D721Med (cell line): ENCODE measurements at places on chromosomes 3 and 15.

- DNase-seq, result no peak
Measured at GRCh38 chr3:18648868-18649462, 223.8 kb upstream of the SATB1 start.

DNA sequence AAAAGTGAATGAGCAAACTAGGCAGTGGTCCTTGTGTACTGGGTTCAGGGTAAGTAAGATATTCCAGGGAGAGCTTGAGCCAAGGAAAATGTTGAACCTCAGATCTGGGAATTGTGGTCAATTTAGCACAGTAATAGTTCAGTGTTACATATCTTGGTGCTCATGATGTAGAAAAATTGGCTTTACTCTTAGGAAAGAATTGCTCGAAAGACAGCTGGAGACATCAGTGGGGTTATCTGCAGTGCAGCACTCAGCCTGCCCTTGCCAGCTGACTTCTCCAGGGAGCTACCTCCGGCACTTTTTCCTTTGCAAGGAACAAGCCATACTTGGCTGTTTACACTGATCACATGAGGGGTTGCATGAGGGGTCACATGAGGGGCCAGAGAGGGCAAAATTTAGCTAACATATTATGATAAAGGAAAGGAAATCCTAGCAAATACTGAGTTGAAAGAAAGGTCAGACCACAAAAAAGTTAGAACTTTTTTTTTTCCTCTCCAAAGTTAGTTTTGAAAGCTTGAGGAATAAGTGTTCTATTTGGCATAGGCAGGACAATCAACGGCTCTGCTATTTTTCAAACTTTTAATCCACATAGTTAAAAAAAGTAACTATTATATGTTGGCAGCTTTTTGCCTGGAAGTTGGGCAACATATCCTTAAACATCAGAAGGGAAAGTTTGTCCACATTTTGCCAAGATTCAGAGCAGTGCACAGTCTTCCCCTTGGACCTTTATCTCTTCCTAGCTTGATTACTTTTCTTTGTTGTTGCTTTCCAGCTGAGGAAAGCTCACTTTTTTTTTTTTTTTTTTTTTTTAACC is 92.4 kb downstream of the COL6A6 start:
- no peak for DNase-seq

DNA sequence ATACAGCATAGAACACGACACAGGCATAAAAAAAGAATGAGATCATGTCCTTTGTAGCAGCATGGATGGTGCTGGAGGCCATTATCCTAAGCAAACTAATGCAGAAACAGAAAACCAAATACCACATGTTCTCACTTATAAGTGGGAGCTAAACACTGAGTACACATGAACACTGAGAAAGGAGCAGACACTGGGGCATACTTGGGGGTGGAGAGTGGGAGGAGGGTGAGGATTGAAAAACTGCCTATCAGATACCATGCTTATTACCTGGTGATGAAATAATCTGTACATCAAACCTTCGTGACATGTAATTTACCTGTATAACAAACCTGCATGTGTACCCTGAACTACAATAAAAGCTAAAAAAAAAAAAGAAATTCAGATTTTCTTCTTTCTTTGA is 100.4 kb downstream of the PPM1L start:
- no peak for DNase-seq

- no peak for DNase-seq
Measured at GRCh38 chr3:134917631-134918030, 122.6 kb downstream of the EPHB1 start.

- DNase-seq, result no peak
Measured at GRCh38 chr3:51373658-51374421, 11.3 kb upstream of the MANF start.

- no peak for DNase-seq
Measured at GRCh38 chr3:171307046-171307585, 153.1 kb downstream of the TNIK start.

- no peak for DNase-seq
Measured at GRCh38 chr3:111045564-111045963, 26.1 kb upstream of the NECTIN3 start.

DNA sequence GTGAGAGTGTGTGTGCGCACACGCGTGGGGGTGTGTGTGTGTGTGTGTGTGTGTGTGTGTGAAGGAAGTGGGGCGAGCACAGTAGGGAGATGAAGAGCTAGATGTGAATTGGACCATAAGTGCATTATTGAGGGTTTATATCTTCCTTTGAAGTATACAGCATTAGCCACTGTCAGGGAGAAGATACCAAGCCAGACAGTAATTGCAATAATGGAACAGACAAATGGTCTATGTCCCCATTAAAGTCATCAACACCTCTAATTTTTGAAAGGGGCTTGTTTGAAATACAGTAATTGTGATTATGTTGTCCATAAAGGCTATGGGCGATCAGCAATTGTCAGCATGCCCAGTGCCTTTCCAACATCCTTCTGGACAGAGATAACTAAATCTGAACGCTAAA is 429.2 kb upstream of the NR2F2 start:
- DNase-seq, result no peak

GRCh38 chr3:183818706-183819624 is 6.4 kb downstream of the MAP6D1 start:
- no peak for DNase-seq

- no peak for DNase-seq
Measured at GRCh38 chr3:127250032-127250431, 37.8 kb downstream of the PRR20G start.

GRCh38 chr15:99738021-99738847 is 5.0 kb upstream of the LYSMD4 start:
- DNase-seq, result no peak

DNA sequence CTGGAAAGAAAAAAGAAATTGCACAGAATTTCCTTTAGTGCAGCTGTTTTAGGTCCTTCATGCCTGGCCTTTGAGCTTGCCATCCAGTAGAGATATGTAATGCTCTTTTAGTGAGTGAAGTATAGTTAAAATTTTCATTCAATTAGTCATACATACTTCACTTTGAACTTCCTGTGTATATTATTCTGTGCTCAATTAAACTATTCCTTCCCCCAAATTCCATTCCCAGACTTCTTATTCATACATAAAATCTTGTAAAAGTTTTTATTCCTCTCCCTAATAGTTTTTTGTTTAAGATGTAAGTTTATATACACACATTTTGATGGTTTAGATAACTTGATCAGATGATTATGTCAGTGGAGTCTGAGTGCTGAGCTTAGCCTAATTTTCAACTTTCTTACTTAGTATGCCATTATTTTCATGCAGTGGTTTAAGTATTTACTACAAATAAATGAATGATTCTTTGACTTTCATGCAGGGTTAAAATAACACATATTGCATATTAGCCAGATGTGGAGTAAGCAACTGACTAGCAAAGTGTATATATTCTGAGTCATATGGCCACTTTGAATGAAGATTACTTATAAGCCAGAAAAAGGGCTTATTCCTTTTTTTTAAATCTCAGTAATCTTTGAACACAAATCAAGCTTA is 42.5 kb upstream of the ABHD10 start:
- no peak for DNase-seq

GRCh38 chr3:55159711-55160110 is 231.9 kb upstream of the LRTM1 start:
- no peak for DNase-seq

- DNase-seq, result no peak
Measured at GRCh38 chr15:81812456-81812855, 233.4 kb downstream of the MEX3B start.

- DNase-seq, result no peak
Measured at GRCh38 chr15:72237853-72238224, 6.8 kb upstream of the PKM start.

DNA sequence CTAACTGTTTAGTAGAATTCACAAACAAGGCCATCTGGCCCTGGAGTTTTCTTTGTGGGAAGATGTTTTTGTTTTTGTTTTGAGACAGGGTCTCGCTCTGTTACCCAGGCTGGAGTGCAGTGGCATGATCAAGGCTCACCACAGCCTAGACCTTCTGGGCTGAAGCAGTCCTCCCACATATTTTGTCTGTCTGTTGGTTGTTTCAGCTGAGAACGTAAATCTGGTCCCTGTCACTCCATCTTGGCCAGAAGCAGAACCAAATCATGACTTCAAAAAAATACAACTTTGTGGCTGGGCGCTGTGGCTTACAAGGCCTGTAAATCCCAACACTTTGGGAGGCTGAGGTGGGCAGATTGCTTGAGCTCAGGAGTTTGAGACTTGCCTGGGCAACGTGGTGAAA is 27.1 kb downstream of the MRAS start:
- no peak for DNase-seq

- DNase-seq, result no peak
Measured at GRCh38 chr3:9467451-9467850, 70.0 kb downstream of the SETD5 start.

DNA sequence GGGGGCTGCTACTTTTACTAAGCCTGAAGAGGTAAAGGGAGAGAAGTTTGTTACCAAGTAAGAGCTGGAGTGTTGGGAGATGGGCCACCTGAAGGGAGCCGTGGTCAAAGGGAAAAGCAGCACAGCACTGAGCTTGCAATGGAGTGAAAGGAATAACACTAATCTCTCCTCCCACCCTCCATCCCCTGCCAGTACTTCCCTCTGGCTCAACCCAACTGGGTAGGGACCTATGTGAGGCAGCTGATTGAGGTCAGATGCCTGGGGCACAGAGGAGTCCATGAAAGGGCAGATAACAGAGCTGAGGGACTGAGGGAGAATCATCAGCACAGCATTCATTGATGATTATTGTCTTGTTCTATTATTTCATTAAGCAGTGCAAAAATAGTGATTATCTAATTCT is 212.4 kb upstream of the TBC1D5 start:
- no peak for DNase-seq

DNA sequence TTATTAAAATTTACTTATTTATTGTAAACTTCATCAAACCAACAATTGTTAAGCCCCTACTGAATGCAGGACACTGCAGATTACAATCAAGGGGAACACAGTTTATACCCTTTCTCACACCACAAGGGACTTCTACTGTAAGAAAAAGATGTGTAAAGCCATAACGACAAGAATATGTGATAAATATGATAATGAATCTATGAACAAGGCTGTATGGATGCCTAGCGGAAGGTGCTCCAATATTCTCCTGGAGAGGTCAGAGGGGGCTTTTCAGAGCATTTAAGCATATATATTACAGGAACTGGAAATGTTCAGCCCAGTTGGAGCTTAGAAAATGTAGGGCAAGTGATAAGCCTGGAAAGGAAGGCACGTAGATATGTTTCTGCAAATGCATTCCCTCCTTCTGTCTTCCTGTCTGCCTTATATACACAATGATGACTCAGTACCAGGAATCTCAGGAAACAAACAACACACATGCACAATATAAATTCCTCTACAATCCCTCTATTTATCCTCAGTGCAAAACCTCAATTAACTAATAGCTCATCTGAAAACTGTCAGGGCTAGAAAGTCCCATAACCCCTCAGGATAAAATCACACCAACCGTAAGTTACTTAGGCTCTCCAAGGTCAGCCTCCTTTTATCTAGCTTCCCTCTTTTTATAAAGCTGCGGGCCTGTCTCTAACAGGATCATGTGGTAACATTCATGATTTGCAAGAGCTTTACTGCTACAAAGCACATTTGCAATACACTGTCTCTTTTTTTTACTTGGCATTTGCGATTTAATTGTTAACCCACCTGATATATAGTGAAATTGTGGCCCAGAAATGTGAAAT is 393.1 kb downstream of the LPP start:
- no peak for DNase-seq

DNA sequence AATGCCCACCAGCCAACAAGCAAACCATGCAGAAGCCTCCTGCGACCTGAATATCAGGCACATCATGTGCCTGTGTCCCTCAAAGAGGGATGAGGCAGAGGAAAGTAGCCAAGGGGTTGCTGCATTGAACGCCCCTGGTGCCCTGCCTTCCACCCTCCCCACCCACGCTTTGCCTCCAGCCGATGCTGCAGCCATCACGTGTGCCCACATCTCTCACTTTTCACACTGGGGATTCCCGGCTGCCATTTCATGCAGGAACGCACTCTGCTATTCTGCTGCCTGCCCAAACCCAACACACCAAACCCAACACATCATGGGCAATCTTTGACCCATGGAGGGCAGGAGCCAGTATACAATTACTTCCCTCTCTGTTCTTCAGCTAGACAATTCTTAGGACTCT is 462.2 kb upstream of the PROK2 start:
- DNase-seq, result no peak

GRCh38 chr3:30894521-30895251 is at the start of gene GADL1:
Gene GADL1, minus strand, starts transcription at chr3:30894661. Its CDS starts 47 bp downstream, at chr3:30894614.
- no peak for DNase-seq

DNA sequence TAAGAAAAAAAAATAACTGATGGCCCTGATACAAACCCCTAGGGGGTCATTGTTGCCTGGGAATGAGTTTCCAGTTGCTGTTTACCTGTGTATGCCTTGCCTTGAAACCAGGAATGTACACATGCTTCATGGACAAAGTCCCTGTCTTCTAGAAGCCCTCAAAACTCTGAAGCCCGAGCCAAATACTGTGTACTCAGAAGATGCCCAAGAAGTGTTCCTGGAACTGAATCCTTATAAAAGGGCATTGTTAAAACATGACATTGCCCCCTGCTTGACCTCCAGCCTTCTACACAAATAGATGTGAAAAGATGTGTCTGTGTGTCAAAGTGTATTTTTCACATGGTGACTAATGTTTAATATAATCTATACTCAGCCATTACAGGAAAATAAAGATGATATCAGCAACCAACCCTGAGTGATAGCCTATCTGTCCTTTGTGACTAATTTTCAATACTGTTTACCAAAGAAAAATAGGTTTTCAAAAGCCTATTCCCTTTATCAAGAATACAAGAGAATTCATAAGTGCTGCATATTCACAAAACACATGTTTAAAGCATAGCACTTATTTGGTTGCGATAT is 325.9 kb downstream of the MECOM start:
- no peak for DNase-seq

DNA sequence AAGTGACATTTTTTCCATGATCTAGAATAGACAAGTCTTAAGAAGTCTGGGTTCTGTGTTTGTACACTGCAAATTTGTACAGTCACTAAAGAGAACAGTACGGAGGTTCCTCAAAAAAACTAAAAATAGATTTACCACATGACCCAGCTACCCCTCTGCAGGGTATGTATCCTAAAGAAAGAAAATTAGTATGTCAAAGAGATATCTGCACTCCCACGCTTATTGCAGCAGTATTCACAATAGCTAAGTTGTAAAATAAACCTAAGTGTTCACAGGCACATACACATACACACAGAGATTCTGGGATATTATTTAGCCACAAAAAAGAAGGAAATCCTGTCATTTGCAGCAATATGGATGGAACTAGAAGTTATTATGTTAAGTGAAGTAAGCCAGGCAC is 120.4 kb downstream of the ZIC1 start:
- no peak for DNase-seq

DNA sequence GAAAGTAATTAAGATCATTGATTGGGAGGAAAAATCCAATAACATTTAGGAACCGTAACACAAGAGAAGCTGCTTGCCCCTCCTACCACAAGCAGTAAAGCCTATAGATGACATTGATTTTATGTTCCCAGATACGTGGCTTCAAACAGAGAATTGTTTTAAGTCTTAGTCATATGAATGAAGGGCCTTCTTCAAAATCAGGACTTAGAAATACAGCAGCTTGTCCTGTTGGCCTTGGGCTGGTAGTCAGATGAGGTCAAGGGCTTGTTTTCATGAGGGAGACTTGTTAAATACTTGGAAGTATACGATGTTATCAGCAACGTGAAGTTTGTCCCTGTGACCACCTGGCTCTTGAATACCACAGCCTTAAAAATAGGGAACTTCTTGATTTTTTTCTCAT is 114.4 kb downstream of the VGLL4 start:
- no peak for DNase-seq
